ENCODE measurements at places on chromosomes 6 and 20. TPM values are rescaled to one million over a fixed set of nuclear protein-coding genes. Genes with fewer than 3 reads are reported as not detected.
A peak's percentile ranks its signal among the peaks of the same experiment; 100 is the strongest.

SENP6 gene
- total RNA-seq = 74.6 TPM

COL20A1 gene
- not detected for total RNA-seq

IYD gene
- total RNA-seq = not detected

SLC22A2 gene
- total RNA-seq = not detected

RBPJL gene
- not detected for total RNA-seq

KHDC1 gene
- total RNA-seq = 7.1 TPM

PXMP4 gene
- 9.1 TPM for total RNA-seq

ADGRG6 gene
- 0.97 TPM for total RNA-seq

SAMHD1 gene
- total RNA-seq = 53.6 TPM

DNA sequence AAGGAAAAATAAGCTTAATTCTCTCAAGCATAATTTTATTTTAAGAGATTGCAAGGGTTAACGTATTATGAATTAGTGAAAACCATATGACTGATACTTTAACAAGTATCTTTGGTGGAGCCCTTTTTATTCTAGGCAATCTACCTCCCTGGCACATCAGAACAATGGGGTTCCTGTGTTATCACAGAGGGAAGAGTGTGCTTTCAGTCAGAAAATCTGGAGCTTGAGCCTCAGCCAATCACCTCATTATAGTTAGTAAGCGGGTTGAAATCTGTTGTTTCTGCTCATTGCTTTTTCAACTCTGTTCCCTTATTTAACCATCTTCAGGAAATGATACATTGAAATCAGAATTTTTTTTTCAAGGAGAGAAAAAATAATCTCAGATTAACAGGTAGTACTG, 391 bp downstream of the ADGRF1 start:
- no peak overlapping the region for H3K4me3 ChIP-seq
- no peaks in the 10 kb centered on the region for H3K27me3 ChIP-seq
- no peak for DNase-seq
- no peak overlapping the region for H3K27ac ChIP-seq

GRCh38 chr6:35168461-35168861, 27.3 kb upstream of the TCP11 start:
- no peak overlapping the region for H3K27ac ChIP-seq
- H3K4me1 ChIP-seq = no peaks in the 10 kb centered on the region
- no peak for DNase-seq
- no peaks in the 10 kb centered on the region for H3K36me3 ChIP-seq

- H3K27ac ChIP-seq = no peak overlapping the region
- no peaks in the 10 kb centered on the region for H3K4me1 ChIP-seq
- no peak for DNase-seq
- H3K27me3 ChIP-seq = no peaks in the 10 kb centered on the region
- no peaks in the 10 kb centered on the region for H3K36me3 ChIP-seq
Observed at GRCh38 chr6:132932588-132932987, 118.2 kb downstream of the RPS12 start.

DNA sequence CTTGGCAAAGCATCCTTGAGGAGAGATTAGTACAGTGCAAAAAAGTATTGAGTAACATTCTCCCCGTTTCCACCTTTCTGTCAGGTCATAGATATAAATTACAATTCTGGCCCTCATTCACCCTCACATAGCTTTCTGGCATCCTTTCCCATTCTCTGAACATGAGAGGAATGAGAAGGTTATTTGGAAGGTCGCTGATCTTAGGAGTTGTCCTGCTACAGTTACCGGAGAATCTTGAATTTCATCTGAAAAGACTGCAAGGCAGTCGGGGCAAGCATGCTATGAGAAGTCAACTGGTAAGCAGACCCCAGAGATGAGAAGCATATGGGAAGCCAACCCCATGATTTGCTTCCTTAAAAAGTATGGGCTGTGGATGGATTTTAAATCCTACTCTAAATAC, 166.7 kb upstream of the CENPW start:
- no peak overlapping the region for H3K4me3 ChIP-seq
- H3K27me3 ChIP-seq = no peaks in the 10 kb centered on the region
- DNase-seq = no peak
- H3K27ac ChIP-seq = no peak overlapping the region
- H3K4me1 ChIP-seq = peaks cover 6% of the 10 kb centered on the region

- H3K4me1 ChIP-seq = no peaks in the 10 kb centered on the region
- no peak overlapping the region for H3K4me3 ChIP-seq
- no peaks in the 10 kb centered on the region for H3K27me3 ChIP-seq
- no peak for DNase-seq
- no peak overlapping the region for H3K27ac ChIP-seq
Observed at GRCh38 chr6:6224933-6225486, 95.5 kb downstream of the F13A1 start.

DNA sequence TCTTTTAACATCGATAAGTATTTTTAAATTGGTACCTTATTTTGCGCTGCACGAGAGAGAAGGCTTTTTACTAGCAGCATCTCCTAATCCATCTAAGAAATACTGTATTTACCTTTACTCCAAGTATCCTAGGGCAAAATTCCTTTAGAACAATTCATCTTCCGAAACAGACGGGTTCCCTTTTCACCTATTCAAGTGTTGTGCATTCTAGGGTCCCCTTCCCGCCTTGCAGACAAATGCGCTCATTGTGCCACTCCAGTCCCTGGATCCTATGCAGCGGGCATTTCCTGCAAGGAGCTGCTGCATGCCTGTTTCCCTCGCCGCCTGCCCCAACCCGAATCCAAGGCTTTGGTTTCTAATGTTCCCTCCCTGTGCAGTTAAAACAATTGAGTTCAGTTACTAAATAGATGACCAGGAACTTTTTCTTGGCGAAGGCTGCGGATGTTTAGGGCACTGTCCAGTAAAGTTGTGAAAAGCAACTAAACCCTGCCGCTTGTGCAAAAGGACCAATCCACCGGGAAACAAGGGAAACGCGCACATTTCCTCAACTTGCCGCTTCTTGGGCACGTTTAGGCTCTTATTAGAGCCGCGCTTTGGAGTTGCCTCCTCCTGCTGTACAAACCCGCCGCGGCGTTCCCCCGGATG, 556 bp upstream of the SCAF8 start:
- H3K4me1 ChIP-seq = peaks cover 36% of the 10 kb centered on the region
- DNase-seq = no peak
- H3K36me3 ChIP-seq = no peaks in the 10 kb centered on the region
- H3K4me3 ChIP-seq = peak overlapping the region; percentile 74

DNA sequence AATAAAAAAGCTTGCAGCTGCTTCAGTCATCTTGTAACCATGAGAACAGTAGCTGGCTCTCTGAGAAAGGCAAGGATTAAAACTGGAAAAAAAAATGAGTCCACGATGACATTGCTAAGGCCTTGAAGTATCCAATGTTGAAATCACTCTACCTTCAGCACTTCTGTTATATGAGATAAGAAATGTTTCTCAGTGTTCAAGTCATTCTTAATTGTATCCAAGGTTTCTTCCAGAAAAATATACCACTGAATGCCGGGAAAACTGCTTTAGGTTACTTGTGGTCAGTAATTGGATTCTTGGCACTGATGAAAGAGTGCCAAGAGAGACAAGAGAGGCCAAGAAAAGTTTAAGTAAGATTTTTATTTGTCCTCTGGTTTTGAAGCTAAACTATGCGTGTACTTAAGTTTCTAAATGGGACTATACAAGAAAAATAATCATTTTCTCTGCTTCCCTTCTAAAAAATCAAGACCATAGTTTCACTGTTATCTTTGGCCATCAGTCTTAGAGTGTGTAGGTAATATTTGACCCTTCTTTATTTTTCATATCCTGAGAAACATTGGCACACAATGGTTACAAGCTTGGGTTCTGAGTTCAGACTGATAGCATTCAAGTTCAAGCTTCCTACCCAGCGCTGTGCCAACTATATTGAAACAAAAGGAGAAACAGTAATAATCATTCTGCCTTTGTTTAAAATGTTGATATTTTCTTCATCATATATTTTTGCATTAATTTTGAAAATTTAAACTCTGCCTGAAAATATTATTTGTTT, 84.6 kb downstream of the TRDN start:
- H3K36me3 ChIP-seq = no peaks in the 10 kb centered on the region
- H3K4me1 ChIP-seq = no peaks in the 10 kb centered on the region
- no peaks in the 10 kb centered on the region for H3K27me3 ChIP-seq

GRCh38 chr6:16187176-16187575, 51.2 kb upstream of the GMPR start:
- H3K36me3 ChIP-seq = no peaks in the 10 kb centered on the region
- no peaks in the 10 kb centered on the region for H3K27me3 ChIP-seq
- DNase-seq = no peak

DNA sequence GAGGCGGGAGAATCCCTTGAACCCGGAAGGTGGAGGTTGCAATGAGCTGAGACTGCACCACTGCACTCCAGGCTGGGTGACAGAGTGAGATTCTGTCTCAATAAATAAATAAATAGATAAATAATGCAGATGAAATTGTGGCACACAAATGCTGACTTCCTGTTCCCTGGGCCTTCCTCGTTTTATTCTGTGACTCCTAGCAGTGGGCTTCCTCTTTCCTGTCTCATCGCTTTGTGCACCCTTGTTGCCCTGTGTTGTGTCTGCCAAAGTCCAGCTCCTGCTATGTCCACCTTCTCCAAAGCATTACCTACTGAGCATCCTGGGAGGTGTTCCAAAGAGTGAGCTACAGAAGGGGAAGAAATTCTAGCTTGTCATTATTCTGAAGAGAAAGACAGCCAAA, 100.2 kb upstream of the TIAM2 start:
- H3K4me1 ChIP-seq = no peaks in the 10 kb centered on the region
- DNase-seq = no peak
- no peak overlapping the region for H3K4me3 ChIP-seq
- H3K36me3 ChIP-seq = no peaks in the 10 kb centered on the region
- no peaks in the 10 kb centered on the region for H3K27me3 ChIP-seq
- H3K27ac ChIP-seq = no peak overlapping the region

GRCh38 chr6:7035837-7036249, 71.9 kb upstream of the RREB1 start:
- no peak overlapping the region for H3K4me3 ChIP-seq
- no peaks in the 10 kb centered on the region for H3K27me3 ChIP-seq
- no peak for DNase-seq
- no peaks in the 10 kb centered on the region for H3K4me1 ChIP-seq
- H3K36me3 ChIP-seq = no peaks in the 10 kb centered on the region

DNA sequence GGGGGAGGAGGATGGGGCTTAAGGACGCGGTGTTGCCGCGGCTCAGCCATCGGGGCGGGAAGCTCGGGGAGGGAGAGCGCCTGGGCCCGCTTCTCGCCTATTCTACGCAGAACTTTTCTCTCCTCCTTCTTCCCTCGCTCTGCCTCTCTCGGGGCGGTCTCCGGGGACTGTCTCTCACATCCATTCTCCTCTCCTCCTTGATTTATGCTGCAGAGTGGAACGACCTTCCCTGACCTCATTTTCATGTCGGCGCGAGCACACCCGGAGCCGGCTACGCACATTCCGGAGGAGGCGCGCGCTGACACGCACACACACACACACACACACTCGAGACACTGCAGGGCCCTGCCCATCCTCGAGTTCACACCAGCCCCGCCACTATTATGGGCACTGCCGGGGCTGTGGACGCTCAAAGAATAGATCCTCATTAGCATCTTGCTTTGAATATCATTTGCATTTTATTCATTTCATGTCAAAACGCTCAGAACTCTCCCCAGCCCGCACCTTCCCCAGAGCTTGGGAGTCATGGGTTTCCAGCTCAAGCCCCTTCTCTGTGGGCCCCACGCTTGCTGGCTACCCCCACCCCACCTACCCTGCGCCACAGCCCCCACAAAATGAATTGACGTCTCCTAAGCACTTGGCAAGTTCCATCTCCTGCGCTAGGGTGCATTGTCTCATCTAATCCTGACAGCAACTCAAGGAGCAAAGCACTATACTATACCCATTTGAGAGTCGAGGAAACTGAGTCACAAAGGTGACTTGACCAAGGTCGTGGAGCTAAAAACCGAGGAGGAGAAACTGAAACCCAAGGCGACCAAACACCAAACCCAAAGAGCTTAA, 36.8 kb downstream of the NCR2 start:
- peaks cover 51% of the 10 kb centered on the region for H3K27me3 ChIP-seq
- no peak overlapping the region for H3K4me3 ChIP-seq
- H3K27ac ChIP-seq = no peak overlapping the region
- peaks cover 13% of the 10 kb centered on the region for H3K4me1 ChIP-seq
- DNase-seq = peak; percentile 15
- no peaks in the 10 kb centered on the region for H3K36me3 ChIP-seq

GRCh38 chr20:63518351-63518861, 2.2 kb upstream of the PPDPF start:
- H3K36me3 ChIP-seq = peaks cover 11% of the 10 kb centered on the region
- H3K4me1 ChIP-seq = peaks cover 20% of the 10 kb centered on the region
- no peak overlapping the region for H3K27ac ChIP-seq
- H3K4me3 ChIP-seq = no peak overlapping the region
- no peaks in the 10 kb centered on the region for H3K27me3 ChIP-seq

DNA sequence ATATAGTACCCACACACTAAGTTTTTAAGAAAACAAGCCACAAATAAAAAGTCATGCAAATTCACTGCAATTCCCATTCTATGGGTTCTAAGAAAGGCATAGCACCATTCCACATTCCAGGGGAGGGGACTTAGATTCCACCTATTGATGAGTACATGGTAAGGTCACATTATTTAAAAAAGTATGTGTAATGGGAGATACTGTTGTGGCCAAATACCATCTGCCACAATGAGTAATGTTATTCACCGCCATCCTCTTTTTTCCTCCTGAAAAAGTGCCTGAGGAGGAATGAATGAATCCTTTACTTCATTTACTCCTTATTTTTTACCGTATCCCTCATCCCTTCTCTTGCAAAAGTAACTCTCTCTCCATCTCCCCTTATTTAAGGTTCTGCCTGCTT, 27.0 kb upstream of the ADGRF1 start:
- no peaks in the 10 kb centered on the region for H3K27me3 ChIP-seq
- no peak overlapping the region for H3K4me3 ChIP-seq
- H3K36me3 ChIP-seq = no peaks in the 10 kb centered on the region
- H3K27ac ChIP-seq = no peak overlapping the region
- no peaks in the 10 kb centered on the region for H3K4me1 ChIP-seq
